ENCODE measurements at places on chromosomes 16 and 17.
A peak's percentile ranks its signal among the peaks of the same experiment; 100 is the strongest.

DNA sequence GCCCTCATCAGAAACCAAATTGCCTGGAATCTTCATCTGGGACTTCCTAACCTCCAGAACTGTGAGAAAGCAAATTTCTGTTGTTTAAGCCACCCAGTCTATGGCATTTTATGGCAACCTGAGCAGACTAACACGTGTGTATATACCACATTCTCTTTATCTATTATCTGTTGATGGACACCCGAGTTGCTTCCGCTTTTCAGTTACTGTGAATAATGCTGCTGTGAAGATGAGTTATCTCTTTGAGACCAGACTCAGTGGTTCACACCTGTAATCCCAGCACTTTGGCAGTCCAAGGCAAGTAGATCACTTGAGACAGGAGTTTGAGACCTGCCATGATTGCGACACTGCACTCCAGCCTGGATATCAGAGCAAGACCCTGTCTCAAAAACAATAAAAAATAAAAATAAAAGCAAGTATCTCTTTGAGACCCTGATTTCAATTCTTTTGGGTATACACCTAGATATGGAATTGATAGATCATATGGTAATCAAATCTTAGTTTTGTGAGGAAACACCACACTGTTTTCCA lies 27.2 kb upstream of the CNEP1R1 start:
- no peak for DNase-seq

- DNase-seq = no peak
Measured at GRCh38 chr17:77965352-77965751, 6.8 kb downstream of the TNRC6C start.

DNA sequence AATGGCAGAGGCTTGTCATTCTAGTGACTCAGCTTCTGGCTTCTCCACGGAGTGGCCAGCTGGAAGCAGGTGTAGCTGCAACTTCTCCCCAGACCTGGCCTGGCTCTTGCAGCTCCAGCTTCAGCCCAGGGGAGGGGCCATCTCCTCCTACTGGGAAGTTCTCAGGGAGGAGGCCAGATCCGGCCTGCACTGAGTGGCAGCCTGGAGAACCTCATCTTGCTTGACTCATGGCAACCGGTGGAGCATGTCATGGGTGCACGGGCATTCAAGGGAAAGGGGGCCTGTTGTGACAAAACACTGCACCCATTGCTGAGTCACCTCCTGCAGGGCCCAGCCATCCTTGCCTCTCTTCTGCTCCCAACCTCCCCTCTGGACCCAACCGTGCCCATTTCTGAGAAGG lies 273.9 kb upstream of the MAF start:
- DNase-seq = no peak

DNA sequence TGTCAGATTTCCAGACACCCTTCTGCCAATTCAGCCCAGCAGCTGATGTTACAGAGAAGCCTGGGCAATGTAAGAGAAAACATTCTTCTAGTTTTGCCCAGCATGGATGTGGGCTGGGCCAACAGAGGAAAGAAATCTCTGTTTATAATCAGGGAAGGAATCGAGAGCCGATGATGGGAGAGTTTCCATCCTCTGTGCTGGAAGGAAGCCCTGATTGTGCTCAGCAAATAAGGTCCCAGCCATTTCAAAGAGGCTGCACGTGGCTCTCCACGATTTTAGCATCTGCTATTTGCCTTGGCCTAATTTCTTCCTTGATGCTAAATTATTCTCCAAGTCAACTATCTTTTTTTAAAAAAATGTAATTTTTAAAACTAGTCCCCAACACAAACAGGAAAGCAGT lies 70.0 kb downstream of the IRX6 start:
- DNase-seq = no peak

GRCh38 chr16:48262631-48263030 lies 15.3 kb upstream of the ABCC11 start:
- DNase-seq = no peak

- DNase-seq = no peak
Measured at GRCh38 chr17:5675625-5676421, 91.5 kb upstream of the NLRP1 start.

- DNase-seq = no peak
Measured at GRCh38 chr17:57599271-57600045, 145.6 kb downstream of the CCDC182 start.

GRCh38 chr17:61517843-61518606 lies 65.8 kb downstream of the TBX4 start:
- DNase-seq = no peak

DNA sequence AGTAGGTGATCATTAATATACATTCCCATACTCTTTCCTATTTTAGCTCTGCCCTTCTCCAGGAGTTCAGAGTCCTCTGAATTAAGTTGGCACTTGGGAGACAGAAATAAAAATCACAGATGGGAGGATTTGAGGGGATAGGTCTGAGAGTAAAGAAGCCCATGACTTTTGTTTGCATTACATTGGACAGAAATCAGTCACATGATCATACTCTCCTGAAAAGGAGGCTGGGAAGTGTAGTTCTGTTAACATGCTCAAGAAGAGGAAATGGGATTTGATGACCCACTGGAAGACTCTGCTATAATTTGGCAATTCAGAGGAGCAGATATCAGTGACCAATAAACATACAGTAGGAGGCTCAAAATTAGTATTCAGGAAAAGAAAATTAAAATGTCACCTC lies 674.9 kb upstream of the C16orf82 start:
- no peak for DNase-seq

GRCh38 chr17:62794666-62794971 lies 13.5 kb downstream of the MARCHF10 start:
- DNase-seq = peak; percentile 49

DNA sequence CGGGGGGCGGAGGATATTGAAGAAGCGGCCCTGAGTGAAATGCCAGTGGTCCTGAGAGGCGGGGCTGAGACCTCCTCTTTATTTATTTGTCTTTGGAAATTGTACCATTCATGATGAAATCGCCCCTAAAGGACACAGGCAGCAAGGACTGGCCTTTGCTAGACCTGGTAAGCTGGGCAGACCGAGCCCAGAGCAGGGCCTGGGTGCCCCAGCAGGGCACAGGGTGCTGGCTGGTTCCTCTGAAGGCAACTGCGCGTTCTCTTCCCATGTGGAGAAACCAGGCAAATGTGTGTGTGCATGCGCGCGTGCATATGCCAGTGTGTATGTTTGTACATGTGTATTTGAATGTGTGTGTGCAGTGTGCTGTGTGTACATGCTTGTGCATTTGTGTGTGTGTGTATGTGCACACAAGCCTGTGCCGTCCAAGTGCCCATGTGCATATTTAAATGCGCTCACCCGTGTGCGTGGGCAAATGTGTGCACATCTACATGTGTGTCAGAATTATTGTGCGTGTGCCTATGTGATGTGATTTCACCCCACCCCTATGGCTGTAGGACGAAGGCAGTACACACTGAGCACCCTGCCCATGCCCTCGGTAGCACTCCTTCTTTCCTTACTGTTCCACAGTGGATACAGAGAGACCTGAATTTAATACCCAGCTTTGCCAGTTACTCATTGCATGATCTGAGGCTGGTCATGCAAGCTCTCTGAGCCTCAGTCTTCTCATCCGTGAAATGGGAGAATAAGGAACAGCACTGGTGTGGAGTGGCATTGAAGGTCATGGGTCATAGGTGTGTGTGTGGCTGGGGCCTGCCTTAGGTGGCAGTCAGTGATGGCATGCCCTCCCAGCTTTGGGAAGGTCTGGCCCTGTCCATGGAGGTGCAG lies 105.2 kb downstream of the CMIP start:
- DNase-seq = no peak

- no peak for DNase-seq
Measured at GRCh38 chr17:8532021-8532420, 96.3 kb downstream of the NDEL1 start.

DNA sequence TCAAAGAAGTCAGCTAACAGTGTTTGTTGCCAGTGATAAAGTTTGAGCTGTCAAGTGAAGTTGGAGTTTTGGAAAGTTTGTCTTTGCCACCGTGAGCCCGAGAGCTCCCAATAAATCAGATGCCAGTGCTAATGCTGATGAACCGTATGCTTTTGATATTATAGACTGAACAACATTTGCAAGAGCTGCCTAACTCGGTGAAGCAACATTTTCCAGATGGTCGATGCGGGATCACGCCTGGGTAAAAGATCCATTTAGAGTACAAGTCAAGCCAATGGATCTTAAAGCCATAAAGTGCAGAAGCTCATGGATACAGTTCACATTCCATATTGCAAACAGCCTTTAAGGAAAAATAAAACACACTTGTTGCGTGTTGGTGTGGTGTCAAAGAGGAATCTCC lies 9.6 kb downstream of the BANP start:
- DNase-seq = no peak

- no peak for DNase-seq
Measured at GRCh38 chr16:2535625-2536013, 2.2 kb upstream of the PDPK1 start.
